BE2C (cell line): ENCODE measurements at places on chromosomes 7 and 10.

DNA sequence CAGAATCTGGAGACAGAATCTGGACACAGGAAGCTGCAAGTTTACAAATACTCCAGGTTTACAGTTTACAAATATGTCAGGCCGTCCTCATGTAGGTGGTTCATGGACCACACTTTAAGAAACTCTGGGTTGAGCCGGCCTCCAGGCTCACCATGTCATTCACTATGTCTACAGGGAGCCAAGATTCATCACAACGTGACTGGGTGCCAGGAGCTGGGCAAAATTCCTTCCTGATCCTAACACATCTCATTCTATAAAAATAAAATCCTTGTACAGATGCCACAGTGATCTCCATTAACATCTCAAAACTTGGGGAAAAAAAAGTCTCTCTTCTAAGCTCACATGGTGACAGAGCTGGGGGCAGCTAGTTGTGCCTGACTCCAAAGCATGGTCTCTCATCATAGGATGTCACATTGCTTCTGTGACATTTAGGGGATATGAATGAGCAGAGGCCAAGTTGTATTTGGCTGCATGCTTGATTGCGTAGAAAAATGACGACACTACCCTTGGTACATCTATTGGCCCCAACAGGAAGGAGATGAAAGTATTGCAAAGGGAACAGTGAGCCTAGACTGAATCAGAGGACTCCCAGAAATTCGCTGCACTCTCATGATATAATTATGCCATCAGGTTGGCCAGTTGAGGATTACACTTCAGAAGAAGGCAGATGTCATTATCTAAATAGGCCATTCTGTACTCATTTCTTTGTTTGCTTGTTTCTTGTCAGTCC, 35.9 kb downstream of the MTURN start:
- DNase-seq = no peak

- no peak for DNase-seq
Measured at GRCh38 chr7:56219017-56219416, 102.8 kb upstream of the NUPR2 start.

DNA sequence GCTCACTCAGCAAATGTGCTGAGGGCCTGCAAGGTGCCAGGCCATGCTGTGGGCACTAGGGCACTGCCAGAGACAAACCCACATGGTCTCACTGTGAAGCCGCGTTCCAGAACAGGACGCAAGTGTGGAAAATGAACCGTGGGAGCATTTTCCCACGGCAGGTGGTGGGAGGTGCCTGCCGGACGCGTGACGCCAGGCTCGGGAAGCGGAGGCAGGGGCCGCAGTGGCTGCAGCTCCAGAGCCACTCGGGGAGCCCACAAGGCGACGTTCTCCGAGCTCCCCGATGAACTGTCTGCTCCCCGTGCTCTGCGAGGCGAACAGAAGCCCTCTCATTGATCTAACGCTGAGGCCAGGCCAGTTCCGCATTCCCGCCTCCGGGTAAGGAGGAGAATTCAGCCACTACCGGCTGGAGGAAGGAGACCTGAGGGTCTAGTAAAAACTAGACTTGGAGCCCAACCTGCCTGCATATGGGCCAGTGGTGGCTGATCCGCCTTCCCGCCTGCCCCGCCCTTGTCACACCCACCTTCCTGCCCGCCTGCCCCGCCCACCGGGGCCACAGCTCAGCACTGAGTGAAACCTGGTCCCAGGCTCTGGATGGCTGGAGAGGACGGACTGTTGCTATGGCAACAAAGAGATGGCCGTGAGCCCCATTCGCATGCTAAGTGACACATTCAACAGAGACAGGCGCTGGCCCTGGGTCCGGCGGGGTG, 13.1 kb downstream of the ADGRA1 start:
- peak; percentile 27 for DNase-seq

DNA sequence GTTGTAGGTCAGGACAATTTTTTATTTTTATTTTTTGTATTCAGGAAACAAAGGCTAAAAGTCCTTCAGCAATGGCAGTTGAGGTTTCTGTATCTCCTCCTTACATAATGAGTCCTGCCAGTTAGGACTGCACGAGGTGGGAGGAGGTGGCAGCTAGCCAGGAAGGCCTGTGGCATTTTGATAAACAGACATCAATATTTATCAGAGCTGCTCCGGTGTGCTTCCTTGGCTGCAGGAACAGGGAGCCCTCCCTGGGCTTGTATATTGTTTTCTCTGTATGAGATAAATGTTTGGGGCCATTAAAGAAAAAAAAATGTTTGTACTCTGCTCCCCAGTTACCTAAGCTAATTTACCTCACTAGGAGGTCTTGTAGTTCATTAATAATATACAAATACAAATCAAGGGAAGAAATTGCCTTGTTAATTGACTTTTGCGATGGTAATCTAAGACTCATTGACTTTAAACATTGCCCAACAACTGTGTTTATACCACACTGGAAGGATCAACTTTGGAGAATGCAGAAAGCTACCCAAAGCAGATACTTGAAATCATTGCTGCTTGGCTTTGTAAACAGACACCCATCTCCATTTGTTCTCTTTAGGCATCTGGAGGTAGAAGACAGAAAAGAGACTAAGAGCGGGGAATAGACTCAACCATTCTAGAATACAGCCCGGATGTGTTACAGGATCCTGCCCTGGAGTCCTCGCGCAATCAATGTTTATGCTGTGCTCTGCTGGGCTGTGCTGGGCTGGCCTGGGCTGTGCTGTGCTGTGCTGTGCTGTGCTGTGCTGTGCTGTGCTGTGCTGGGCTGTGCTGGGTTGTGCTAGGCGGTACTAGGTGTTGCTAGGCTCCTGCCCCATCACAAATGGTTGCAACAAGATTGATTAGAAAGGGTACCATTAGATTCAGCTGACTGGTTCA, 36.5 kb upstream of the PDZD8 start:
- peak; percentile 80 for DNase-seq

- no peak for DNase-seq
Measured at GRCh38 chr7:134431815-134432214, 27.1 kb downstream of the AKR1B1 start.

- DNase-seq = no peak
Measured at GRCh38 chr10:26939290-26939961, 78.7 kb upstream of the ABI1 start.

DNA sequence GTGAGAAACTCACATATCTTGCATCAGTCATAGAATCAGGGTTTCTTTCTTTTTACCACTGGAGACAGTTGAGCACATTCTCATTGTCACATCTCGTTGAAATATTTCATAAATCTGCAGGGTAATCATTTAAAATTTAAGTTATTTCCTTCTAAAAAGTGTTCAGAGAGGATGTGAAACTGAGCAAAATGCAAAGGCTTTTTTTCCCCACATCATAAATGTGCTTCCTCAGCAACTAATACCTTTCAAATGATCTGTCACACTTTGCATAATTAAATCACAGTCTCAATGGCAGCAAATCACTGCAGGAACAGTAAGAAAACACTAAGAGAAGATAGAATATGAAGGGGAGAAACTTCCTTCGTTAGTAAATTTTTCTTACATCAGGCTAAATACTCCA, 187.5 kb downstream of the EVX1 start:
- no peak for DNase-seq

DNA sequence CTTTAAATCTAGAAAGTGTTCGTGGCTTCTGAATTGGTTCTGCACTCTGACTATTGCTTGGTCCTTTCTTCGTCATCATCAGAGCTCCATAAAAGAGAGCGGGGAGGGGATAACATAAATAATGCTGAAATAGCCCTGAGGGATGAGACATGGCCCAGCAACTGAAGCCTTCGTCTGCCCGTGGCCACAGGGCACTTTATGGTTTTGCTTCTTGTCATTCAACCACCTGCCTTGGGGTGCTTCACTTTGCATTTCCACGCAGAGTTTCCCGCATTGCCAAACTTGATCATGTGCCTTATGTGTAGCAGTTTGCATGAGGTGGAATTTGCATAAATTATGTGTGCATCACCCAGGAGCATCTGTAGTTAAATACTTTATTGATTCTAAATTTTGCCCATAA, 15.9 kb downstream of the GSTO2 start:
- no peak for DNase-seq

DNA sequence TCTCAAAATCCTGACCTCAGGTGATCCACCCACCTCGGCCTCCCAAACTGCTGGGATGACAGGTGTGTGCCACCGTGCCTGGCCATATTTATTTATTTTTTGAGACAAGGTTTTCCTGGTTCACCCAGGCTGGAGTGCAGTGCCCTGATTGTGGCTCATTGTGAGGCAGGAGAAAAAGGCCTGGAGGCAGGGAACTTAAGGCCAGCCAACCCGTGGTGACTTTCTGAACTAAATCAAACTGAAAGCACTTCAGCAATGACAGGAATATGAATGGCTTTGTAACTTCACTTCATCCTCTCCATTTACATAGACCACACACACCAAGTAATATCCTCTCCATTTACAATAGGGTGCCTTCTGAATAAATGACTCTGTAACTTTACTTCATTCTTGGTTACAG, 124.4 kb downstream of the CCDC3 start:
- DNase-seq = no peak

DNA sequence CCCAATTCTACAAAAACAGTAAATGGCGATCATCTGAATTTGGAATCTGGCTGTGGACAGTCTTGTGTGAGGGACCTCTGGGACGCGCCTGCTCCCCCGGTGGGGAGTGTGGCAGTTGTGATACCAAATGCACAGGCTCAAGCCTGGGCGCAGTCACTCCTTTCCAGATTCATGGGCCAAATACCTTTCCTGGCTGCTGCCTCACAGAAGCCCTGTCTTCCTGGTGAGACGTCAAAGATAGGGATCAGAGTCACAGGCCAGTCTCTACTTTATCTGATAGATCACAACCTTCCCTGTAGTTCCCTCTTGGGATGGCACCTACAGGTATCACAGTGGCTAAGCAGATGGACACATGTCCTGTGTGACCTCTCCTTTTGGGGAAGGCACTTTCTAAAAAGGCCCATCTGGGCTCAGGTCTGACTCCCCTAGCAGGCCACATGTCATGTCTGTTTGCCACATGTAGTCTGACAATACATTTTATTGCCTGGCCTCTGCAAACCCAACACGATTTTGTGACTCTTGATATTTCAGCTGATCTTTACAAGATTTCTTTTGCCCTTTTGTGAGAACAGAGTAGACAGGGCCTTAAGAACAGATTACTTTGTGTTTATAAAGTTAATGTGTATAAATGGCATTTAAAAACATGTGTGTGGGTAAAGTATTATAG, 150.1 kb downstream of the SNX10 start:
- no peak for DNase-seq

GRCh38 chr10:132298038-132298881, 9.5 kb downstream of the STK32C start:
- no peak for DNase-seq

DNA sequence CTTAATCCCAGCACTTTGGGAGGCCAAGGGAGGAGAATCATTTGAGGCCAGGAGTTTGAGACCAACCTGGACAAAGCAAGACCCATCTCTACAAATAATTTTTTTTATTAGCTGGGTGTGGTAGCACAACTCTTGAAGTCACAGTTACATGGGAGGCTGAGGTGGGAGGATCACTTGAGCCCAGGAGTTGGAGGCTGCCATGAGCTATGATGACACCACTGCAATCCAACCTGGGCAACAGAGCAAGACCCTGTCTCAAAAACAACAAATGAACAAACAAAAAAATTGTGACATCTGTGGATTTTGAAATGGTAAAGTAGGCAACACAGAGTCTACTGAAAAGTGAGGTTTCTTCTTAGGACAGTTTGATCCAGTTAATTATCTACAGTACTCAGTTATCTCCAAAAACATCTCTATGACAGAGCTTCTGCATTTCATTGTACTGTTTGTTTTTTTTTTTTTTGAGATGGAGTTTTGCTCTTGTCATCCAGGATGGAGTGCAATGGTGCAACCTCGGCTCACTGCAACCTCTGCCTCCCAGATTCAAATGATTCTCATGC, 3.3 kb upstream of the ANKRD61 start:
- DNase-seq = no peak

GRCh38 chr10:59002011-59002410, 174.4 kb upstream of the PHYHIPL start:
- no peak for DNase-seq

DNA sequence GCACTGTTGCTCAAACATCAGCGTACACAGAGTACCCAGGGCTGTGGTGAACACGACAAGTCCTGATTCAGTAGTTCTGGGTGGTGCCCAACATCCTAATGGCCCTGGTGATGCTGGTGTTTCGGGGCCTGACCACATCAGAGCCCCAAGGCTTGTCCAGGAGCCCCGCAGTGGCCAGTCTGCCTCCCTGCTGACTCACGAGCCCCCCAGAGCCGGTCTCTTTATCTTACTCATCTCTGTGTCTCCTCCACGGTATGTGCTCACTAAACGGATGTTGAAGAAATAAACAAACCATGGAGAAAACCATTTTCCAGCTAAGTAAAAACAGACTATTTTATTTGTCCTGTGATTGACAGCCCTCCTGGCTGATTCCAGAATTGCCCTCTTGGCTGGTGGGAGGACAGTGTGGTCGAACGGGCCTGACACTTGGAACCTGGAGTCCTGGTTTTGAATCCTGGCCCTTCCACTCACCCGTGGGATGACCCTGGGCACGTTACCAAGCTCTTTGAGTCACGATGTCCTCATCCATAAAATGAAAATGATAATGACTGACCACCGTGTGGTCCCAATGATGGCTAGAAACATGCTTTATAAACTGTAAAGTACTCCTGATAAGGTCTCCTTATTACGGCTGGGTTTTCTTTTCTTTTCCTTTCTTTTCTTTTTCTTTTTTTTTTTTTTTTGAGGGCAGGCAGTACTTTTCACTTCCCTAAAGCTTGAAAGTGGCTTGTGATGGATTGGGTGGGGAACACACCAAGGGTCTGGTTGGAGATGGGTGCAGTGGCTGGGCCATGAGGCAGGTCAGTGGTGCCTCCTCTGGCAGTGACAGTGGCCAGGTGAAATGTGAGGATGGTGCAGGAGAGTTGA, 5.7 kb downstream of the HIP1 start:
- DNase-seq = no peak

DNA sequence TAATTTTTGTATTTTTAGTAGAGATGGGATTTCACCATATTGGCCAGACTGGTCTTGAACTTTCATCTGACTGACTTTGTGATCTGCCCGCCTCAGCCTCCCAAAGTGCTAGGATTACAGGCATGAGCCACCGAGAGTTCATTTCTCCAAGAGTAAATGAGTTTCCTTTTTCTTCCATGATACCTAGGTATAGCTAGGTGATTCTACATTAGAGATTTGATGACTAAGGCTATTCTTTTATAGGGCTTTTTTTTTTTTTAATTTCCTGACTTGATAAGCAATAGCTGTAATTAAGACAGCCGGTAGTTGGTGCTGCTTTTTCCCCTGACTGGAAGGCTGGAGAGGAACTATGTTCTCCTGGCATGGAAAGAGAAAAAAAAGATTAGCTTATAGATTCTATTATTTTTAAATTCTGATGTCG, 3.3 kb downstream of the PTPN12 start:
- no peak for DNase-seq

GRCh38 chr7:25855854-25856782, 295.9 kb upstream of the NFE2L3 start:
- DNase-seq = peak; percentile 48
